Spleen (tissue), 13 donors: ENCODE measurements at places on chromosomes 12 and 14. TPM values are rescaled to one million over a fixed set of nuclear protein-coding genes. Genes with fewer than 3 reads are reported as not detected.

FKBP3 gene
- 36.0 TPM for total RNA-seq

KRT83 gene
- total RNA-seq, result not detected

DNA sequence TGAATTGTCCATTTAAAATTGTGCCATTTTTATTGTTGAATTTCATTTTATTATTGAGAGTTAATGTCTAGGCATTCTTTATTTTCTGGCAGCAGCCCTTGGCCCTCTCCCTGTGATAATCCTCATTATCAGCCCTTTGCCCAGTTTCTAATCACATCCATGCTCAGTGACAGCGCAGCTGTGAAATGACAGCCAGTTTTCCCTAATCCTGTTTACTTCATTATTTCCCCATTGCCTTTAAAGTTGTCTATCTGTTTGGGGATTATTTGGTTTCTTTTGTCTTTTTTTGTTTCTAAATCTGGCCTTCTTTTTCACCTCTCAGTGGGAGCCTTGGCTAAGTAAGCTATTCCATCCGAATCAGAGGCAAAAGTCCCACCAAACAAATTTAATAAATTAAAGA, 476.9 kb downstream of the SLC6A15 start:
- DNase-seq, result no peak

ESPL1 gene
- 2.3 TPM for total RNA-seq

TAS2R7 gene
- not detected for total RNA-seq

DNA sequence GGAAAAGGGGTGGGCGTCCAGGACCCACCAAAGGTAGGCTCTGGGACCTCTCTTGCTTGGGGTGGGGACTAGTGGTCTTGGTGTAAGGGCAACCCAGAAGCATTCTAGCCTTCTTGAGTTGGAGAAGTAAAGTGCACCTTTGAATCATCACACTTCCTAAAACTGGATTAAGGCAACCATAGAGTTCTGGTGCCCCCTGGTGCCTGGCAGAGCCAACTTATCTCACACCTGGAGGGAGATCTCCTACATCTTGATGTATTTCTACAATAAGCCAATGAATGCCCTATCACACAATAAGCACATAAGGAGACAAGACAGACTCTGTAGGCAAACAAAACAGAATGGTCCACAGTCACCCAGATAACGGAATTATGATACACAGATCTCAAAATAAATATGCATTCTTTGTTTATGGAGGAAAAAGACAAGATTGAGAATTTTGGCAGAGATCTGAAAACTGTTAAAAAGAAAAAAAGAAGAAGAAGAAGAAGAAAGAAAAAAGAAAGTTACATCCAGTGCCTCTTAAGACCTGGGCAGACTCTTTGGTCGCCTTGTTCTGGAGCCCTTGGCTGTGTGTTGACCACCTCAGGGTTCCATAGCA, 95.9 kb upstream of the PPP2R5C start:
- no peak for DNase-seq

C12orf54 gene
- not detected for total RNA-seq

DNA sequence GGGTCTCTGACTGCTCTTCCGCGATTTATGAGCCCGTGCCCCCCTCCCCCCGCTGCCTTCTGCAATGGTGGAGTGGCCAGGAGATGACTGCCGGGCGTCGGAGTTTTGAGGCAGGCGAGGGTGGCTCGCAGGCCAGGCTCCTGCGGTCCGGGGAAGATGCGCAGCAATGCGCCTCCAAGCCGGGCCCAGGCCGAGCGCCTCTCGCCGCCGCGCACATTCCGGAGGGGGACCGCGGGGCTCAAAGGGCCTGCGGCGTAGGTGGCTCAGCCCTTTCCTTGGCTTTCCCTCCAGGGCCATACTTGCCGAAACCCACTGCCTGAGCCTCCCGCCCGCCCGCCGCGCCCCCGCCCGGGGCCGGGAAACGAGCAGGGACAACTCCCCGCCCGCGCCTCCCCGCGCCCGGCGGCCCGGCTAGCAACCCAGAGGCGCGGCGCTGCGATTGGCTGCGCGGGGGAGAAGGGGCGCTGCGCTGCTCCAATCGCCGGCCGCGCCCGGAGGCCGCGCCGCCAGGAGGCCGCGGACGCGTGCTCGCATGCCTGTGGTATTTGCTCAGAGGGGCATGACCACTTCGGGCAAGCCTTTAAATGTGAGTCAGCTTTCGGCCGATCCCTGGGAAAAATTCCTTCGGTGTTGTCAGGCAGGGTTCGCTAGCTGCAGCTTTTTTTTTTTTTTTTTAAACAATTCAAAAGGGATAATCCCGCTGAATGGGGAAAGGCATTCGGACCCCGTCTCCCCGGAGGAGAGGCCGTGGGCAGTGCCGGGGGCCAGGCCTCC, 157.9 kb upstream of the PARP11 start:
- DNase-seq, result peak; percentile 92

LRP1-AS gene
- total RNA-seq, result not detected

TPPP2 gene
- 0.57 TPM for total RNA-seq

- no peak for DNase-seq
These were observed 208.9 kb downstream of the PAH start for GRCh38 chr12:102708108-102708507.

RASAL1 gene
- total RNA-seq, result 0.57 TPM

DNA sequence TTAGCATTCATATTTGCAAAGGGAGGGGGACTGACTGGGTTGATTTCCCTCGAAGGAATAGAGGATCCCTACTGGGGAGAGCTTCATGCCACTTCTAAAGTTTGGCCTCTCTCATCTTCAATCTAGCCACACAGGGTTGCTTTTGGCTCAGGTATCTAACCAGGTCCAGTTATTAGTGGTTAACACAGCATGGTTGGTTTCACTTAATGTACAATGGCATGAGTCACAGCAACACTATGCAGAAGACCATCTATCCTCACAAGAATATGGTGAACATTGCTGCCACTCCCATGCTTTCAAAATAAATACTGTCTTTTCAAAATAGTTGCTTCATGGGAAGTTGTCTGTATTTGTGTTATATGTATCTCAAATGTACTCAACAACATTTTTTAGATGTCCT, 6.6 kb upstream of the RAB3IP start:
- no peak for DNase-seq

DNA sequence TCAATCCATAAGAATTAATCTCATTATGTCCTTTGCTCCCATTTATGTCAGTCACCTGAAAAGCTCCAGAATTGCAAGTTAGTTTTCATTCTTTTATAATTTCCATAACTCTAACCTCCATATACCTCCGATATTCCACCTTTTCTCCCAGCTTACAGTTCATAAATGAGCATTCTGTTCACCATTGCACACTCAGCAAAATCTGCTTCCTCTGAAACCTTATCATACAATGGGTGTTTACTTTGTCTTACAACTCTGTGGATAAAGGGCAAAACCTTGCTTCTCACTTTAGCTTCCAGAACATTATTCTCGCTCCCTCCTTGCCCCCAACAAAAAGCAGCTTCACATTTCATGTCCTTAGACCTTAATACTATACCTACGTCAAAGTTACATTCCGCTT, 19.3 kb upstream of the SLCO1B1 start:
- DNase-seq, result no peak
